ENCODE measurements at places on chromosomes 7 and 10.

- DNase-seq: no peak
Observed at GRCh38 chr10:14173706-14174594, 156.8 kb downstream of the FRMD4A start.

- no peak for DNase-seq
Observed at GRCh38 chr10:127398971-127399365, 150.1 kb upstream of the NPS start.

DNA sequence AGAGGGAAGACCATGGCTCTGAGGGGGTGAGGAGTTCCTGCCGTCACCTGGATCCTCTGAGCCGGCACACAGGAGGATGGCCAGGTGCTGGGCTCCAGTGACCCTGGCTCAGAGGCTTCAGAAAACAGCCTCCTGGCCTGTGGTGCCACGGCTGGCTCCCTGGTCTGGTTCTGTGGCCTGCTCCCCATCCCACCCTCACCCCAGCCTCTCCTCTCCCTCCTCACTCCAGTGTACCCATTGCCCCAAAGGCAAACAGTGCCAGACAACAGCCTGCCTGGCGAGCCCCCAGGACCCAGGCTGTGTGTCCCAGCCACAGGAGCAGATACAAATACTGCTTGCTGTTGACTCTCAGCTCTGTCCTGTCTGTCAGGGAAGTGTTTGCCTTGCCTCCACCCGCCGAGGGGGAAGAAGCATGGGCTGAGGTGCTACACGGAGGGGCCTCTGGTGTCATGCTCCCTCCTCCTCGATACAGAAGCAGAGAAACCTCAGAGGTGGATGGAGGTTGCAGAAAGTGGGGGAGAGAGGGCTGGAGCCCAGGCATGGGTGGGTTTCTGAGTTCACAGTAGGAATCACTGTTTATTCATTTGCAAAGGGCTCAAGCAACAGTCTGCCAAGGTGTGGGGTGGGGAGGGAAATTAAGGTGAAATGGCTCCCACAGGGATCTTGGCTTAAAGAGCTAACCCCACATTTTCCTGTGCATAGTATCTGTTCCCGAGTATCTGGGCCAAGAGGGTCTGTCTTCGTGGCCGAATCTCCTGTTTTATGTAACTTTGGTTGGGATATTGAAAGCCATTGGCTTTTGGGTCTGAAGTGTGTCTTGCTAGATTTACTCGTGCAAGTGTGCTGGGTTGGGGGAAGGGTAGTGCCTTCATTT lies 5.5 kb downstream of the ADRA2A start:
- DNase-seq: no peak

GRCh38 chr10:6513476-6513875 lies 66.6 kb downstream of the PRKCQ start:
- no peak for DNase-seq

DNA sequence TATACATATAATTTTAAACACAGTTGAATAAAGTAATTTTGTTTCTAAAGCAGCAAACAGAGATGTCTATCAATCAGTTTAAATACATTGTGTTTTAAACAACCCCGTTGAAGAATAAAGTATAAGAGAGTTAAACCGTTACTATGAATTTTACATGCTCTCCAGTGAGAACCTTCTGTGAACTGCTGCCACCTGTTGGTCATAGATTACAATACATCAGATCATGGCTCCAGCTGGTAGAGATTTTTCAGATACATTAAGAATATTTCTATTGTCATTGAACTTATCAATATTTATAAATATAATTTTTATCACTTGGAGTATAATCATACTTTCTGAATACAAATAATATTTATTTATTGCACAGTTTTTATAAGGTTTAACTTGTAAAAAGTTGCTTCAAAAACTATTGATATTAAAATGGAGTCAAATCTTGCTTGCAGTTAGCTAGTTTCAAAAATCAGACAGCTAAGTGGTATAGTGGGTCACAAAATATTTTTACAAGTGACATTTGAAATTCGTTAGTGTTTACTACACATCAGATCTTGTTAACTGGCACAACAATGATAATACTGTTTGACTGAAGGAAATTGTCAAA lies 561.2 kb upstream of the PHF14 start:
- no peak for DNase-seq

DNA sequence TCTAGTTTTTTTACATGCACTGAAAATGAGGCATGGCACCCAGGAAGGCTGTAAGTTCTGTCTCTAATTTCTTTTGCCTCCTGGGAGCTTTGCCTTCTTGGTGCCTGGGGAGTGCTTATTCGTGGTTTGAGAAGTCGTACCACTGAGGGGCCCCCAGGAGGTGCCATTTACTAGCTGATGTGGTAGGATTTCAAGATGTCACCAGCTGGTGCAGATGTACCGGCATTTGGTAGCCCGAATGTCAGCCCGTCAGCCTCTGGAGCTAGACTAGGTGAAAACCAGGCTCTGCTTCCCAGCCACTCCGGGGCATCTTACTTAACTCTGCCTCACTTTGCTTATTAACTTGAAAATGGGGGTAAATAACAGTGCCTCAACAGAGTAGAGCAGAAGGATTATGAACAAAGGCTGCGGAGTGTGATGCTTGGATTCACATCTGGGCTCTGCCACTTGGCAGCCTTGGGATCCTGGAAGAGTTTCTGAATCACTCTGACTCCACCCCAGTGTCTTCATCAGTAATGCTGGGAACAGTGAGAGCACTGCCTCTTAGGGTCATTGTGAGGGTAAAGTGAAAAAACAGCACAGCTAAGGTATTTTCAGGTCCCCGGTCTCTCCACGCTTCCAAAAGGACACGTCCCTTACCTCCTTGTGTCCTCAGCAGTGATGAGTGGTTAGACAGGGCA lies 31.4 kb upstream of the BTBD16 start:
- no peak for DNase-seq

GRCh38 chr7:98276241-98276761 lies 5.2 kb upstream of the BRI3 start:
- DNase-seq: no peak

GRCh38 chr10:73858750-73859427 lies 15.5 kb downstream of the CAMK2G start:
- no peak for DNase-seq

GRCh38 chr10:74967911-74968666 lies 141.7 kb downstream of the KAT6B start:
- DNase-seq: no peak

- DNase-seq: no peak
Observed at GRCh38 chr7:117902314-117902889, 29.2 kb upstream of the CTTNBP2 start.

DNA sequence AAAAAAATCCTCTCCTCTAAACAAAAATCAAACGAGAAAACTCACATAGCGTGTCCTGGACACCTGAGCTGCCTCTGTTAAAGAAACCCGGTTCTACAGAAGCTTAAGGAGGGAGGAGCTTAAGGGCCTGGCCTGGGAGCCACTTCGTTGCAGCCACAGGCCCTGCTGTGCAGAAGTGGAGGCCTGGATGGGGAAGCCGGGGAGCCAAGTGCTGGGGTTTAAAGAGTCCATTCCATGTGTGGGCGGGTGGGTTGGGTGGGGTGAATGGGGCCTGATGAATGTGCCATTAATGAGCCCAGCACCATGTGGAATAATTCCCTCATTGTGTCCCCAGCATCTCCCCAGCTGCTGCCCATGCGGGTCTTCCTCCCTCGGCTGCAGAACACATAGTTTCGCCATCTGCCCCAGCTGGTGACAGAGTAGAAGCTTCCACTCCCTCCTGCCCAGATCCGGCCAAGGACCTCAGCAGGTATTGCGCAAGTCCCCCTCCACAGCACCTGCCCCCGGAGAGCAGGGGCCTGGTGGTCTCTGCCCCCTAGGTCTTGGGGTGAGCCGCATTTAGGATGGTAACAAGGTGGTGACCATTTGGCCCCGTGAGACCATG lies 127.8 kb upstream of the BTBD16 start:
- no peak for DNase-seq

DNA sequence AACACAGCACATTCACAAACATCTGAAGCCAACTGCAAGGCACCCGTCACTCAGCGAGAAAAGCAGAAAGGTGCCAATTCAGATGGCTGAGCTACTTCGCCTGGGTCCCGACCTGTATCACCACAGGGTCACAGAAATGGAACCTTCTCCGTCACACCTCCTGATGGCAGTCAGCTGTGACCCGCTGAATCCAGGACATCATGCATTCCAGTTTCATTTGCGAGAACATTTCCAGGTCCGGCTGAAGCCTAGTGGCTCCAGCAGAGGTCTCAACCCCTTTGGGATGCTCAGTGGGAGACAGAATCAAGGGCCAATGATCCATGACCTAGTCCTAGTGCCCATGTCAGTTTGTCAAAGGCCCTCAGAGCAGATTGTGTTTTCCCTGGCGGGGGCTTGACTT lies 193.6 kb upstream of the KLF14 start:
- DNase-seq: no peak

- no peak for DNase-seq
Observed at GRCh38 chr10:91617072-91617609, 15.7 kb downstream of the PPP1R3C start.

DNA sequence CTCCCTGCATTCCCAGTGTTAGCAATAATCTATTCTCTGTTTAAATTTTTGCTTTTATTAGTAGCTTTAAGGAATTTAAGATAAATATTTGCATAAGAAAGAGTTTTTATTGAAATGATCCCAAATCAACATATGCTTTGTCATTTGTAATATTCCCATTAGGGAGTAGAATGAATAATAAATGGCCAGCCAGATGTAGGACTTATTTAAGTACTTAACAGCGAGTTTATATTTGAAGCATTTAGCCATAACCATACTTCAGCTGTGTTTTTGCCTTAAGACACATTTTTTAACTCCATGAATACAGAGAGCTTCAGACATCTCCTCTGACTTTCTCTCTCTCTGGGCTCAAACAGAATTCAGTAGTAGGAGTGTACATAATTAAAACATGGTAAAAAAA lies 103.6 kb downstream of the HGF start:
- no peak for DNase-seq

DNA sequence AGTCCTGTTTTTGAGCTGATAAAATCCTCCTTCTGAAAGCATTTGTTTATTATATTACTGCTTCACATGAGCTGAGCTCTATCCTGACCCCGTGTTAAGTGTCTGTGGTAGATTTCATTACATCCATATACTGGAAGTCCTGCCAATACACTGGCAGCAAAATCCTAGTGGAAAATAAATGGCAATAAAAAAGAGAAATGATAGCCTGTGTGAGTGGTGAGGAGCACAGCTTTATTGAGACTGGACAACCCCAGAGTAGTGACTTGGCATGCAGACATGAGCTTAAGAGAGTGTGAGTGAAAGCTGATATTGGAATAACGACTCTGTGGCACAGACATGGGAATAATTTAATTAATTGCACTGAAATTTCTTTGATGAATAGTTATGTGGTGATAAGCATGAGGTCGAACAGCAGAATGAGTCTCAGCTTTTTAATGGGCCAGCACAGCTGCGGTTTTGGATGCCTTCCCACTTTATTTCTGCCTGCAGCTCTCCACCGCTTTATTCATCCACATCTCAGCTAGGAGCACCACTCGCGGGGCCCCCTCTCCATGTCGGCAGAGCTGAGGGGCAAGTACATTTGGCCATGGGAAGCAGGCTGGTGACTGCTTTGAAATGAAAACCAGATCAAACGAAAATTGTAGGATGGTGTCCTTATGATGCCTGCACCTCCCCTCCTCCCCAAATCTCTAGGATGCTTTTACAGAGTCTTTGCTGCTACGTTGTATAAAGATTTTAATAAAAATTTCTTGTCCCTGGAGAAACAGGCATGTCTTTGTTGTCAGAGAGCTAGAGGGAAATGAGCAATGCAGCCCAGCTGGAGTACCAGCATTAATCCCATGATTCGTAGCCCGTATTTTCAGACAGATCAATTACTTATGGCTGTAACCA lies 494.3 kb downstream of the AUTS2 start:
- DNase-seq: no peak

- no peak for DNase-seq
Observed at GRCh38 chr10:111785921-111786320, 397.6 kb downstream of the GPAM start.

- no peak for DNase-seq
Observed at GRCh38 chr7:156063241-156063810, 251.1 kb upstream of the SHH start.

GRCh38 chr7:68399991-68400590 lies 1198.2 kb upstream of the AUTS2 start:
- DNase-seq: no peak

DNA sequence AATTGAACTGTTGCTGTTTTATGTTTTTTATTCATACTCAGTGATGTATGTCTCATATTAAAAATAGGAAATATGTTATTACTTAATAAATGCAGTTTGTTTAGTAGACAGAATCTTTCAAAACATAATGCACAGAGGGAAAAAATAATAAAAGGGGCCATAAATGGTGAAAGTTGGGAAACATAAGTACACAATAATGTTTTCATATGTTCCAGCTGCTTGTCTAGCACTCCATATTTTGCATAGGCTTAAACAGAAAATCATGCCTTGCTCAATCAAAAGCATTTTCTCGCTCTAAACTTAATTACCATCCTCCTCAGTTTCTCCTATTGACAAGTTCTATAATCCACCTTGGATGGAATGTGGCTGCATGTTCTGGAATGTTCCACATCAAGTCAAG lies 333.2 kb downstream of the PLXNA4 start:
- DNase-seq: no peak

DNA sequence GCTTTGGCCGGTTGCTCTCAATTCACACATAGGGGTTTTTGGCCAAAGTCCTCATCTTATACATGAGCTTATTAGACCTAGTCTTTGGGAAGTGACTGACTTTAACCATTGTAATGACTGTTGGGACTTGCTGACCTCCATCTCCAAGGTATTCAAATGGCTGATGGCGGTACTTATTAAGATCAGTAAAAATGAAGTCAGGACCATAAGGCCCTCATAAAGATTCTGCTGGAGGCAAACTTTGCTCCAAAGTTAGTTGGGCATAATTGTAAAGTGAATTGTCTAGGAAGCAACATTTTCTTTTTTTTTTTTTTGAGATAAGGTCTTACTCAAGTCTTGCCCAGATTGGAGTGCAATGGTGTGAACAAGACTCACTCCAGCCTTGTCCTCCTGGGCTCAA lies 76.3 kb upstream of the MKLN1 start:
- no peak for DNase-seq

GRCh38 chr10:88805361-88805760 lies 2.8 kb downstream of the LIPM start:
- DNase-seq: no peak

- no peak for DNase-seq
Observed at GRCh38 chr10:97883092-97883485, 33.4 kb downstream of the GOLGA7B start.

GRCh38 chr7:155602750-155603149 lies 41.7 kb upstream of the RBM33 start:
- DNase-seq: no peak

- no peak for DNase-seq
Observed at GRCh38 chr7:13217768-13218167, 530.3 kb downstream of the ARL4A start.

GRCh38 chr10:102646610-102647442 lies 2.5 kb downstream of the TRIM8 start:
- no peak for DNase-seq

DNA sequence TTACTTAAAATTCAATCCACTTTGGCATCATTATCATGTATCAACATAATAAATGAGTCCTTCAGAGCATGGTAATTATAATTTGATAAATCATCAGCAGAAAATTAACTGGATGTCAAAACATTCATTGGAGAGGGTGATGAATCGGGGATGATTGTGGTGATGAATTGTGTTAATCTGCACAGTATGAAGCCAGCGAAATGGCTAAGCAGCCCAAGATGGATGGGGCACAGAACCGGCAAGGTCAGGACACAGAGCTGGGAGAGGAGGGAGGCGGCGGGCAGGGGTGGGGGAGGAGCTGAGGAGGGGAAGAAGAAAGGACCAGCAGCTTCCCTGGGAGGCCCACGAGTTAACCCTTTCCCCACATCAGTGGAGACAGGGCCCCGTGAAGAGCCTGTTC lies 536.1 kb downstream of the LRMDA start:
- no peak for DNase-seq
